Activated CD8-positive, alpha-beta T cell treated with anti-CD3 and anti-CD28 coated beads, Interleukin-2, amount 10 ng/mL, durations not matched to agents 7 days and 5 days (primary cell): ENCODE measurements at places on chromosomes 7 and 10. TPM values are rescaled to one million over a fixed set of nuclear protein-coding genes. Genes with fewer than 3 reads are reported as not detected.
A peak's percentile ranks its signal among the peaks of the same experiment; 100 is the strongest.

The HOXA7 gene
- total RNA-seq, result not detected

DNA sequence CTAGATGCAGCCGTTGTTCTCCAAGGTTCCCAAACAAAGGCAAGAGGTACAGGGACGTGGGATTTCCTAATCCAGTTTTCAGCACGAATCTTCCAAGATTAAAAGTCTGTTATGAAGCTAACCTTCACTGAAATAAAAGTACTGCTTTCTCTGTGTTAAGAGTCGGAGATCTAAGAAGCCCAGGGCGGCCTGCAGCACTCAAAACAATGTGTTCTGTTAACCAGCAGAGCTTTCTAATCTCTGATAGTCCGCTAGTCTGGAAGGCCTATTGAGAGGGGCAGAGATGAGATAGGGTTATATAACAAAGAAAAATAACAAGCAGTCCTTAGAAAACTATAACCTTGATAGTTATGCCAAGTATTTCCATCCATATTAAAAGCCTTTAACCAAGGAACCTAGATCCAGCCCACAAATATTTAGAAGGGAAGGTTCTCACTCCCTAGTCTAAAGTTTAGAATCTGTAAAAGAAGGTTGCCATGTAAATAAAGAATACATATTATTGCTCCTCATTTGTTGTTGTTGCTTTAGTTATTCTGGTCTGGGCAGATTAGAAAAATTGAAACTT, 106.3 kb upstream of the SVIL start:
- DNase-seq, result no peak

DNA sequence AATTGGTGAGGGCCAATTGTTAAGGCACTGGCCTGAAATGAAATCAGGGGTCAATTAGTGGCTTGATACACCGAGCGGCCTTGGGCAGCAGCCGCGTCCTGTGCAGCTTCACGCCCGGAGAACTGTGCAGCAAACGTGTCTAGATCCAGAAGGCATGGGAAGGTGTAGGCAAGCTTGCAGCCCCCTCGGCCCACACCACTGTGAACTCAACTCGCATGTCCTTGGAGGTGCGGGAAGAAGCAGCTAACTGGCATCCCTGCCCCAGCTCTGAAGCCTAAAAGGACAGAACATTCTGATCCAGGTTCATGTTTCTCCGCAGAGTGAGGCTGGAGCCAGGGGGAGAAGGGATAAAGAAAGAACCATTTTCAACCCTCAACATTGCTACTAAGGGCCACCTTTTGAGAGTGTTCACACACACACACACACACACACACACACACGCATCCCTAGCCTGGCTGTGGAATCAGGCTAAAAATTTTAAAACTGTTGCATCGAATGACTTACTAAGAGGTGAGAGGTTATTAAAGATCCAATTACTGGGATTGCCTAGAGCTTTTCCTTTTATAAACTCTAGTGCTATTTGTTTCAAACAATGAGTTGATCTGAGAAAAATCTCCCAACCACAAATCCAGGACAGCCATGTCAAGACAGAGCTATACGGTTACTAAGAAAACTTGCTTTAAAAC, 104.0 kb downstream of the PARP12 start:
- DNase-seq, result no peak

DNA sequence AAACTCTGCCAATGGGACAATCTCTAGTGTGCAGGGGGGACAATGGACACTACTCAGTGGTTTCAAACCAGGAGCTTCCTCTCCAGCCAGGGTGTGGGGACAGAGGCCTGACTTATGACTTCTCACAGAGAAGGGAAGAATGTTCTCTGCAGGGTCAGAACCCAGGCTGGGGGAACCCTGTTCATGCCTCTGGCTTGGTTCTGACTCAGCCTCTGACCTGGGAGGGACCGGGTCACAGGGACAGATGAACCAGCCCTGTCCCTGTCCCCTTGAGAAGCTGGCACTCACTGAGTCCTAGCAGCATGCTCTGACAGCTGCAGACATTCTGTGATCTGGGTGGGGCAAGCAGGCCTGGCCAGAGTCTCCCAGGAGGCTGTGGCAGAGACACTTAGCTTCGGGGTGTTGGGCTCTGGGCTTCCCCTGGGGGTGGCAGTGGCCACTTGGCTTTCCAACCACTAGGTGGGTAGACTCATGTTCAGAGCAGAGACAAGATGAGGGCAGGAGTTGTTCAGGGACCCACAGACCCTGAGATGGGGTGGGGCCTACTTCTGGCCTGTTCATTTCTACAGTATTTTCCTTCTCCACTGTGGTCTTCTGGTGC, 13.6 kb downstream of the TSPAN15 start:
- DNase-seq, result peak; percentile 30

DNA sequence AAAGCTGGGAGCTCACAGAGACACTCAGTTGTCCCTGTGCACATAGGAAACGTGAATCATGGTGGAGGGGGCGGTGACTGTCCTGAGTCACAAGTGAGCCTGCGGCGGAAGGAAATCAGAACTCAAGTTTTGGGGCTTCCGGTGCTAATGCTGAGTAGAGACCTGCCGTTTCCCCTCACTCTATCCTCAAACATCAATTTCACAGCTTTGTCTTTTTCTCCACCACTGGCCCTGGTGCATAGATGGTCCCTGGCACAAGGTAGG, 21.9 kb downstream of the ADCYAP1R1 start:
- DNase-seq, result no peak

- DNase-seq, result no peak
Observed at GRCh38 chr10:13816195-13816925, 229.6 kb downstream of the PRPF18 start.

DNA sequence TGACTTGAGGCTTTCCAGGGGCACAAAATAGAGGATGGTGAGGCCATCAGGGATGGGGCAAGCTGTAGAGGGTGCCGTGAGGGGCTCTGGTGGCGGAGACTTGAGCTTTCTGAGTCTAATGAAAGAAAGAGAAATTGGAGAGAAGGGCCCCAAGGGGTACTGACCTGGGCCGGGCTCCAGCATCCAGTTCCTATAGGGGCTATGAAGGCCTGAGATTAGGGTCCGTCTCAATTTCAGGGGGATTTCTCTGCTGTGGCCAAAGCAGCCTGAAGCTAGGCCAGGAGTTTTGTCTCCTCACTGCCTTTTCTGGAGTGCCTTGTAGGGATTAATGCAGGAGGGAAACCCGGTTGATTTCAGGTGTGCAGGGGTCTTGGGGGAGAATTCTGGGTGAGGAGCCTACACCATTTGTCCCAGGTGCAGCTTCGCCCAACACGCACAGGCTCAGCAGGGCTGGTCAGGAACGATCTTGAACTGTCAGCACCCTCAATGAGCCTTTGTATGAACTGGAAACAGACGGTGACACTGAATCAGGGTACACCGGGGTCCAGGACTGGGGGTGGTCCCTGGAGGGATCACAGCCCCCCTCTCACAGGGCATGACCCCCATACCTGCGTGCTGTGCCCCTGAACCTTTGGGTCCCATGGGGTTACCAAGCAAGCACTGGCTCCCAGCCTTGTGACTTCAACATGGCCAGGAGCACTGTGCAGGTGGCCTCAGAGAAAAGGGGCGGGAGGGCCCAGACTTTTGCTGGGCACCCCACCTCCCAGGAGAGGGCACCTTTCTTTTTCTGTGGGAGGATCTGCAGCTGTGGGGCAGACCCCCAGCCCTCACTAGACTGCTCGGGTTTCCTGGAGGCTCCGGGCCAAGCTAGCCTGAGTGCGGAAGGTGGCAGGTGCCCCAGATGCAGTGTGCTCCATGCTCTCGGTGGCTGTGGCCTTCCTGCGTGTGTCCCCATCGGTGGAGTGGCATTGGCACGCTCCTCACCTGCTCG, 122.9 kb upstream of the RET start:
- DNase-seq, result peak; percentile 10
